ENCODE measurements at places on chromosomes 5 and 9. TPM values are rescaled to one million over a fixed set of nuclear protein-coding genes. Genes with fewer than 3 reads are reported as not detected.

- H3K36me3 ChIP-seq = no peaks in the 10 kb centered on the region
- H3K27me3 ChIP-seq = no peaks in the 10 kb centered on the region
- DNase-seq = no peak
- H3K4me1 ChIP-seq = no peaks in the 10 kb centered on the region
- H3K4me3 ChIP-seq = no peak overlapping the region
Measured at GRCh38 chr9:72596451-72597180, 75.2 kb downstream of the TMC1 start.

GRCh38 chr5:176356179-176356566, 5.4 kb downstream of the KIAA1191 start:
- H3K36me3 ChIP-seq = peaks cover 39% of the 10 kb centered on the region
- H3K4me1 ChIP-seq = peaks cover 3% of the 10 kb centered on the region
- H3K27ac ChIP-seq = no peak overlapping the region
- H3K27me3 ChIP-seq = no peaks in the 10 kb centered on the region

The C9 gene
- total RNA-seq = not detected

DNA sequence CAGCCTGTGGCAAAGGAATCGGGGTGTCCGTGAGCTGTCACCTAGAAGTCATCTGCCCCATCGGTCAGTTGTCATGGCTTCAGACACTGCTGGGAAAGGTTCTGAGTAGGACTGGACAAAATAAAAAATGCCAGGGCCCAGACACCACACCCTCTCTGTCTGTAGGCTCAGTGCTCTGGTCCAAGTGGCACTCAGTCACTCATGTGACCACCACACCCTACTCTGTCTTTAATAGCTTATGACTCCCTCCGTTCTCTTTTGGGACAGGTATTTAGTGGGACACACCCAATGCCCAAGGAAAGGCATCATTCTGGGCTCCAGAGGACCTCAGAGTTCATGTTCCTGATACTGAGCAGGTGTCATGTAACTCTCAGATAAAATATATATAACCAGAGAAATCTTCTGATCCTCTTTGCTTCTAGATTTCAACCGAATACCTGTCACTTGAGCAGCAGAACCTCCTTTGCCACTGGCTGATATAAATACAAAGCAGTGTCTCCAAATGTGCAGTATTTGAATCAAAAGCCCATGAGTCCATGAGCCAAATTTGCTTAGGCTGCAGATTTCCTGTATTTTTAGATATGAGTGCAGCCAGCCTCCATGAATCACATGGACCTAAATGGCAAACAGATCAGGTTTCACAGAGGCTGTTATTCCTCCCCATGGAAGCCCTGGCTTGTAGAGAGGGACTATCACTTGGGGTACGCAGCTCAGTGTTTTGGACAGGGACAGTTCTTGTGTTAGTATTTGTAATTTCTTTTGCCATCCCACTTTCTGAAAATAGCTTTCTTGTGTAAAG, 272.0 kb downstream of the ARHGAP26 start:
- H3K4me1 ChIP-seq = peaks cover 17% of the 10 kb centered on the region
- no peaks in the 10 kb centered on the region for H3K27me3 ChIP-seq
- no peaks in the 10 kb centered on the region for H3K36me3 ChIP-seq
- peak overlapping the region; percentile 75 for H3K27ac ChIP-seq
- peak; percentile 45 for DNase-seq
- no peak overlapping the region for H3K4me3 ChIP-seq

GRCh38 chr9:2128618-2129017, 113.5 kb downstream of the SMARCA2 start:
- peak overlapping the region; percentile 1 for H3K27ac ChIP-seq
- H3K36me3 ChIP-seq = no peaks in the 10 kb centered on the region
- no peak for DNase-seq
- H3K4me3 ChIP-seq = no peak overlapping the region
- peaks cover 6% of the 10 kb centered on the region for H3K4me1 ChIP-seq
